Spinal cord (tissue), 10 donors: ENCODE measurements at places on chromosomes 1 and 21.

DNA sequence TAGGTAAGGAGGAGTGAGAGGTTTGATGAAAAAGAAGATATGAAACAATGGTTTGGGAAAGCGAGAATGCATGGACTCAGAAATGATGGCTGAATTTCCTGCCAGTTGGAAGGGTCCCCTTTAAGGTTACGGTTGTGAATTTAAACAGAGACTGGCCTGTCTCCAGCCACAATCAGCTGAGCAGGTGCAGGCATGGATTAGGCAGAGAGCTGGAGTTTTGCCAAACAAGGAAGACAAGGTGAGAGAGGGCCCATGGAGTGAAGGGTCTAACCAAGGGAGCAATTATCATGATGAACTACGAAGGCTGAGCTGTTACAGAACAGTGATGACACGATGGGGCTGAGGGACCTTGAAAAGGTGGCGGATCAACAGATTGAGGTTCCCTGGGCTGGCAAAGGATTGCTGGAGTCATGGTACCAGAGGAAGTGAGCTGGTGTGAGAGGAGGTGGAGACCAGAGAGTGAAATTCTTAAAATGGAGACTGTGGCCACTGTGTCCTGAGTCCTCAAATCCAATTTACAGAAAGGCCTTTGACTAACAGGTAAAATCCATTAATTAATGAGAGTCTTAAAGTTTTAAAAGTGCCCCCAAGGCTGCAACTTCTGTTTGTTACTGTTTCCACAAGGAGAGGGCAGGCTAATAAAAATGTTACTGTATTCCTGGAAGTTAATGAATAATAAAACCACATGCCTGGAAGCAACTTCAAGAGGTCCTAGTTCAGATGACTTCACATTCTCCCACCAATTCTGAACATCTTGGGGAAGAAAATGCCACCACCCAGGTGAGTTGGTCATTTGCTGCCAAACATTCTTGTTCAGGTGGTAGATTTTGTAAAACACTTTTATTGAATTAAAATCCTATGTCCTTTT is 41.5 kb downstream of the LHX9 start:
- DNase-seq: no peak

GRCh38 chr1:71857862-71858261 is 424.5 kb downstream of the NEGR1 start:
- DNase-seq: no peak

- no peak for DNase-seq
These were observed 40.8 kb downstream of the ITSN1 start for GRCh38 chr21:33682992-33683627.

GRCh38 chr1:153803470-153804056 is 28.4 kb downstream of the SLC27A3 start:
- DNase-seq: no peak

- DNase-seq: no peak
These were observed 1.1 kb upstream of the PRDM16 start for GRCh38 chr1:3067671-3068563.

DNA sequence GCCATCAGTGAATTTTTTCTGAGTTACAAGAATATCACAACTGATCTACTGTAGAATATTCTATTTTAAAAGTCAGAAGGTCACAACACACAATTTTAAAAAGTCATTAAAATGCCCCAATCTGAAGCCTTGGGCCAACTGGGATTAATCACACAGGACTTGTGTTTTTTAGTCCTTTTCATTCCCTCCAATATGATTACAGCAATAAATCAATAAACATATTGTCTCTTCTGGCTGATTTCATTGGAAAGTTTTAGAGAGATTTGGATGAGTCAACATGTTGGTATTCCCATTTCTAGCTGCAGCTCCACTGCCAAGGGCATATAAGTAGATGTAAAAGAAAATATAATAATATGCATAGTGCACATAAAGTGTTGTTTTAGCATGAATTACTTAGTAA is 85.8 kb downstream of the NIBAN1 start:
- no peak for DNase-seq

DNA sequence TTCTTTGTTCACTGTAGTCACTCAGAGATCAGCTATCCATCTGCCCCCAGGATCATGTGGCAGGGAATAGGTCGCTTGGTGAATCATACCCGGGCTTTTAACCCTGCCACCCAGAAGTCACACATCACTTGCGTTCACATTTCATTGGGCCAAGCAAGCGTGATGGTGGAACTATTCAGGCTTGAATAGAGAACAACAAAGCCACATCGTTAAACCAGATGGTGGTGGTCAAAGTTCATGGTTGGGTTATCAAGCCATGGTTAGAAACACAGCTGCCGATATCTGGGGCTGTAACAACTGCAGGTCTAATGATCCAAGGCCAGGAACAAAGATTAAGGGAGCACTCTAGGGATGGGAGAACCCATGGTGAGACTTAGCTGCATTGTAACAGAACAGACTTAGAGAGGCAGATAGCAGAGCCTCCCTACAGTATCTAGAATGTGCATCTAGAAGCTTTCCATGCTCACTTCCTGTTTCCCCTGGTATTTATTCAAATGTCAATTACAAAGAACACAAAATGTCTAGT is 40.0 kb upstream of the PTPRC start:
- no peak for DNase-seq

DNA sequence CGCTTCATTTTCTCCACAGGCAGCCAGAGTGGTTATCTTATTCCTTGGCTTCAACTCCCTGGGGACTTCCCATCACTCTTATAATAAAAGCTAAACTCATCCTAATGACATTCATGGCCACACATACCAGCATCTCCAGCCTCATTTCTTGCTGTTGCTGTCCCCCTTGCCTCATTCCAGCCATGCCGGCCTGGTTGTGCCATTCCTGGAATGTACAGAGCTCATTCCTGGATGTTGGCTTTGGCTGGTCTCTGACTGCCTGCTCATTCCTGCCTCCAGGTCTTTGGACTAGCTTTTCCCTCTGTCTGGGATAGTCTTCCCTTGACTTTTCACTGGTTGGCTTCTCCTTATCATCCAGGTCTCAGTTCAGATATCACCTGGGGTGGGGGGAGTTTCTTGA is 2.4 kb upstream of the PEF1 start:
- no peak for DNase-seq

DNA sequence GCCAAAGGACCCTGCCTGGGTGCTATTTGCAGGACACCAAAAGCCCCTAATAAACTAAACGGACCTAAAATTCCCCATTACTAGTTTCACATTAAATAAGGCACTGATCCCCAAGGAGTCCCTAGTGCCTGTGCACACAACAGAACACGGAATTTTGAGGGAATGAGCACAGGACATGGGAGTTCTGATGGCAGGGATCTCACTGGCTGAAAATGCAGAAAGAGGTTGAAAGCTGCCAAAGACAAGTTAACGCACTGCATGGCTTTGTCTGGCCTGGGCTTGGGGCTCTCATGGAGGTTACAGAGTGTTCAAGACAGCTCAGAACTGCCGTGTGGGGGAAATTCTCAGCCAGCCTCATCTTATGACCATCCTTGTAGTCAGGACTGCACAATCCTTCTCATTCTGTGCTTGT is 15.6 kb upstream of the ATP1B1 start:
- no peak for DNase-seq

DNA sequence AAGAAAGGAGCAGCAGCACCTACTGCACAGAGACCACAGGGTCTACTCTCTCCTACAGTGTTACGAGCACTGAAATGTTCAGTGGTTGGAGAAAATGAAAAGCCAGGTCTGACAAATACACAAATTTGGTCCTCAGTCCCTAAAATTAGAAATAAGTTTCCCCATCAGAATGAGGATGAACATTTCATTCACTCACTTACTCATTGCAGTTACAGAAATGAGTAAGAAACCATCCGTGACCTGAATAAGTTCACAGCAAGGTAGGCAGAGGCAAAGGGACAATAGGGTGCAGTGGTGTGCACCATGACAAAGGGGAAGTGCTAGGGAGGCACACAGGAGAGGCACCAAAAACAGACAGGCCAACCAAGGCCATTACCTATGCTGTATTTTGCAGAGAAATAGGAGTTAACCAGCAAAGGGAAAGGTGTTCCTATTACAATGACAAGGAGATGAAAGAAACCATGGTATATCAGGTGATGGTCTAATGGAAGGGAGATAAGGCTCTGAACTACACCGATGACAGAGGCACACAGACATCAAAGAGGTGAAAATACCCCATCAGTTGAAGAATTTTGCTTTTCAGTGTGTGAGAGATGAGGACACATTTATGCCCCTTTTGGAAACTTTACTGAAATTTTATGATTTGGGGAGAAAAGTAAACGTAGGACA is 29.4 kb downstream of the VAV3 start:
- DNase-seq: no peak

GRCh38 chr1:201876148-201876818 is 12.4 kb upstream of the SHISA4 start:
- DNase-seq: no peak

DNA sequence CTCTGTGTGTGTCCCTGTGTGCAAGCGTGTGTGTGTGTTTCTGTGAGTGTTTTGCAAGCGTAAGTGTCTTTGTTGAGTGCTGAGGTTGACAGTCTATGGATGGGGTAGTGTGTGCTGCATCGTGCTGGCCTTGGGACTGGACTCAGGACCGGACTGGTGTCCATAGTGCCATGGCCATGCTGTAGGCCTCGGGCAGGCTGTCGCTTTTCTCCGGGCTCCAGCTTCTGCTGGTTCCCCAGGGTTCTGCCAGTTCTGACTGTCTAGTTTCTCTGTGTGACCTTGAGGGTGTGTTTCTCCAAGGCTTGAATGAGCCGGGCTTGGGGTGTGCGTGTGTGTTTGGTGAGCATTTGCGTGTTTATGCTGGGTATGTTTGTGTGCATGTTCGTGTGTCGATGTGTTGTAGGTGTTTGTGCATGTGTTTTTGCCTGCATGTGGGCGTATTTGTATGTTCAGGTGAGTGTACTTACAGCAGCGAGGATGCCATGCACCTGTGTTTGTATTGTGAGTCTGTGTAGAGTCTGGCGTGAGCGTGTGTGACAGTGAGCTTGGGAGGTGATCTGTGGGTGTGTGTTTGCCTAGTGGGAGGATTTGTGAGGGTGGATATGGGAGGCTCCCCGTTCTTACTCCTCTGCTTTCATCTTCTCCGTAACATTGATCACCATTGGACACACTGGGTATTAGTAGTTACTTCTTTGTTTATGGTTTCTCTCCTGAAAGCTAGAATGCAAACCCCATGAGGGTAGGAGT is 51.7 kb upstream of the POU3F1 start:
- DNase-seq: no peak

GRCh38 chr1:93111561-93111960 is 32.5 kb downstream of the MTF2 start:
- DNase-seq: no peak

DNA sequence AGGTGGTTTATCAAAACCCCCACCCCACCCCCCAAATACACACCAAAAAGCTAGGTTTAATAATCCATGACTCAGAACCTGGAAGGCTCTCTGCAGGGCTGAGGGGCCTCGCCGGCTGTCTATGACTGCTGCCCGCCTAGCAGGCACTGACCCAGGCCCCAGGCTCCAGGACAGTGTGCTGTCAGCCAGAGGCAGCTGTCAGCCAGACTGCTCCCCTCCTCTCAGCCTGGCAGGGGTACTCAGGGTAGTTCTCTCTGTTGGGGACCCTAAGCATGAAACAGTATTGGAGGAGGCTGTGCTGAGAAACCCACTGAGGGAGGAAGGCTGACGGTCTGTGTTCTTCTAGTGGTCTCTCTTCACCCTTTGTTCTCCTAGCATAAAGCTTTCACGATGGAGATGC is 90.3 kb downstream of the CCDC185 start:
- no peak for DNase-seq

DNA sequence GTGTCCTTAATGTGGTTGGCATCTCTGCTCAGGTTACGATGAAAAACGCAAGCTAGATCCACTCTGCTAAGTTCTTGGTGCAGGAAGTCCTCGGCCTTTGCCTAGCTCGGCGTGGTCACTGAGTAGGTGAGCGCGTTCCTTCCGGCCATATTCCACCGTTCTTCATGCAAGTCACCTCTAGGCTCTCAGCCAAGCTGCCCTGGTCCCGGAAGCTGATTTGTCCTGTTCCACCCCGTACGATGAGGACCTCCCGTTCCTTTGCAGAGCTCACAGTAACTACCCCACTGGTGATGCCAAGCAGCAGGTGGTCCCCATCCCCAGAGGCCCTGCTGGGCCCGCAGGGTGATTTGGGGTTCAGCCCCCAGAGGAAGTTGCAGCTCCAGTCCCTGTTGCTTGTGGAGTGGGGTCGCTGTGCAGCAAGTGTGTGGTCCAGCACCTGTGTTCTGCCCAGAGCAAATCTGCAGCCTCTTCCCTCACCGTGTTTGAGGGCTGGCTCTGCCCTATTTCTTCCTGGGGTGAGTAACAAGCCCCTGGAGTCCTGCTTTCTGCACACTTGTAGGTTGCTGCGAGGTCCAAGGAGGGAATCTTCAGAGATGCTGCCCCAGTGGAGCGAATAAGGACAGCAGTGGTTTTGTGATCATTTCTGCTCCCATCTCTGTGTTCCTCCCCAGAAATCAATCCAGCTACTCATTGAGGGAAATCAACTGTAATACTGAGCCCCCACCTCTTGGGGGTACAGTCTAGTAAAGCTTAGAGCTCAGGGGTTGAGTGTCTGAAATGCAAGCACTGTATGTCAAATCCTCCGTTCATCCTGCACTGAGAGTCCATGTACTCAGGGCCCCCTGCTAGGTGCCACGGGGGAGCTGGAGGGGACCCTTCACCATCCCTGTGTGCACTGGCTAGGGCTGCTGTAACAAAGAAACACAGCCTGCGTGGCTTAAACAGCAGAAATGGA is 2.3 kb downstream of the UMODL1 start:
- no peak for DNase-seq

DNA sequence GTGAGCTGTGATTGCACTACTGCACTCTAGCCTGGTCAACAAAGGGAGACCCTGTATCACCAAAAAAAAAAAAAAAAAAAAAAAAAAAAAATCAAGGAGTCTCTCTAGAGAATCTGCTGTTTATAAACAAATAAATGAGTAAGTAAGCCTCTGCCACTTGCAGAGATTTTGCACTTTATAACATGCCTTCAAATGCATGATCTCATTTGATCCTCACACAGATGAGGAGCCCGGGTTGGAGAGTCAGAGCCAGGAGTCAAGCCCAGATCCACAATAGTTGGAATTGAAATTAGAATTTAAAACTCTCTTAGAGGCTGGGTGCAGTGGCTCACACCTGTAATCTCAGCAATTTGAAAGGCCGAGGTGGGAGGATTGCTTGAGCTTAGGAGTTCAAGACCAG is 4.0 kb downstream of the PRELP start:
- no peak for DNase-seq

GRCh38 chr1:100713626-100714025 is 5.9 kb upstream of the VCAM1 start:
- no peak for DNase-seq
